ELR (cell line): ENCODE measurements at places on chromosomes 16 and 17.

DNA sequence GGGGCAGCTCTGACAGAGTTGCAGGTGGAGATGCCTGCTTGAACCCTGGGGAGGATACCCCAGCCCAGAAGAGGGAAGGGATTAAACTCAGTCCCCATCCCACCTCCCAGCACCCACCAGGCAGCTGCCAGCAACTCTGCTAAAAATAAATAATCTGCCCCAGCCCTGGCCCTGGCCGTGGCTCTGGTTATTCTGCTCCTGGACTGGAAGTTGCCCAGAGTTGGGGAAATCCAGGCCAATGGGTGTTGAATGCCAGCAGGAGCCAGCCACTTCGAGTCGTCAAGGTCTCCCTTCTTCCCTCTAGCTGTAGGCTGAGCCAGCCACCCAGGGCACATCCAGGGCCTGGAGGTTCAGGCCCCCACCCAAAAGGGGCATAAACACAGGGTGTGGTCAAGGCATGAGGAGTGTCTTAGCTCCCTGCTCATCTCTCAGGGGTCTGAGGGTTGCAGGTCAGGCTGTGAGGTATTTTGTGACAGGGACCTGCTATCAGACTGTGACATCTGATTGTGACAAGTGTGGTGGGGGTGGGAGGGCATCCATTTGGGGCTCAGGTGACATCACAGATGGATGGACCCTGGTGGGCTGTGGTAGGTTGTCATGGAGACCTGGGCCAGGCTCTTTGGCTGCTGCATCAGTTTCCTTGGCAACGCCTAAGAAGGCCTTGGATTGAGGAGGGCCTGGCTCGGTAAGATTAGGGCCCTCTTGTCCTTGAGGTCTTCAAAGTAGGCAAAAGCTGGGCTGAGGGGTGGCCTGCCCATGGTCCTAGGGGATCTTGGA is 1.0 kb upstream of the RRAD start:
- peak; percentile 24 for DNase-seq

DNA sequence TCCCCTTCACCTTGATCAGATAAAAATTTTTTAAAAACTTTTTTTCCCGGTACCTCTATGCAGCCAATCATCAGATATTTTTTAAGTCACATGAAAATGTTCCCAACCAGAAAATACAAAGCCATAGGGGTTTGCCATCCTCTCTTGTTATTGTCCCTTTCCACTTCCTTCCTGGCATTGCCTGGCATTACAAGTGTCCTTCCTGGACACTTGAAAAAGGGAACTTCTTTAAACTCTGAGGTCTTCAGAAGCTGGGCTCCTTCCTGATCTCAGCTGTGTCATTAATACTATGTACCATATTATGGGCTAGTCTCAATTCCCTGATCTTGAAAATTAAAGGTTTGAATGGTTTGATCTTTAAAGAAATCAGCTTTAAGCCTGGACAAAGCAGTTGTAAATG is 64.9 kb downstream of the TEX14 start:
- DNase-seq = no peak

- no peak for DNase-seq
Observed at GRCh38 chr16:2816751-2817339, at the start of gene PRSS21. Gene PRSS21 (plus strand): TSS chr16:2817237. CDS start chr16:2817269, 32 bp downstream.

DNA sequence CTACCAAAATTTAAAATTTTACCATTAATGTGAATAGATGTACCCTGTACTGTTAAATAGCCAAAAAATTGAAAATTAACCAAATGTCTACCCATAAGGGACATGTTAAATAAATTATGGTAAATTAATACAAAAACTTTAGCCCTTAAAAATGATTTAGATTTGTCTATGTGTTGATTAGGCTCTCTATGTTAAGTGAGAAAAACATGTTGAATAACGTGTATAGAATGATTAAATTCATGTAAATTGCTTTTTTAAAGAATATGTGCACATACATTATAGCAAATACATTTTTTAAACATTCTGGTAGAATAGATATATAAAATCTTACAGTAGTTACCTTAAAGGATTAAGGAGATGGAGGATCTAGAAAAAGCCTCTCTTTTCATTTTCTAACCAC is 59.5 kb downstream of the BRIP1 start:
- no peak for DNase-seq

GRCh38 chr17:39887078-39887477 is 19.1 kb downstream of the ZPBP2 start:
- no peak for DNase-seq

- DNase-seq = no peak
Observed at GRCh38 chr16:78871241-78871640, 729.3 kb downstream of the MAF start.

GRCh38 chr17:57514614-57515013 is 230.5 kb downstream of the CCDC182 start:
- peak; percentile 34 for DNase-seq

DNA sequence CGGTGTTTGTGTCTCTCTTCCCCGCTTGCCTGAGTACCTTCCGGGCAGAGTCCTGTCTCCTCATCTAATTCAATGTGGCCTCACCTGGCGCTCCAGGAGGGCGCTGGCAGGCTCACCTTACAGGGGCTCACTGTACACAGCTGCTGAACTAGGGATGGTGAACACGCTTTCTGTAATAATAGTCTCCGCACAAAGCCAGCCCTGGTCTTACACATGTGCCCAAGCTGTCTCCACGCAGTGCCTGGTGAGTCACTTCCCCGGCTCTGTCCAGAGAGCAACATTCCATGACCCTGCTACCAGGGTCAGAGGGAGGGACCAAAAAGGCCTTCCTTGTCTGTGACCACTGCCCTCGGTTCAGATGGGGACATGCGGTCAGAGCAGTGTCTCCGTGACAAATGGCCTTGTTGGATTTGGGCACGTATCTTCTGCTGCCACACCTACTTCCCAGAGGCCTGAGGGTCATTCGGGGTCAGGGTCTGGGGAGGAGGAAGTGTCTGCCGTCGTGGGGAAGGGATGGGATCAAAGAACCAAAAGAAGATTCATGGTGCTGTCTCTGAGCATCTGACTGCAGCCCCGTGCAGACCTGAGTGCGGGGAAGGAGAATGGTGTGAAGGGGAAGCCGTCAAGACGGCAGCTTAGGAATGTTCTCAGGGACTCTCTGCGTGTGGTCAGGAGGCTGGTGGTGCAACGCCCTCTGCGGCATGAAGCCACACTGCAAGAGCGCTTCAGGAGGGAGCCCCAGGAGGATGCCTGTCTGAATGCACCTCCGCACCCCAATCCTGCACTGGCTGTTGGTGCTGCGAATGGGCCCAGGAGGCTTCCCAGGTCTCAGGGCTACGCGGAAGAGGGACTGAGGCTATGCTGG is 68.8 kb downstream of the IL21R start:
- DNase-seq = peak; percentile 91

GRCh38 chr17:21078016-21078780 is 35.4 kb upstream of the USP22 start:
- no peak for DNase-seq

DNA sequence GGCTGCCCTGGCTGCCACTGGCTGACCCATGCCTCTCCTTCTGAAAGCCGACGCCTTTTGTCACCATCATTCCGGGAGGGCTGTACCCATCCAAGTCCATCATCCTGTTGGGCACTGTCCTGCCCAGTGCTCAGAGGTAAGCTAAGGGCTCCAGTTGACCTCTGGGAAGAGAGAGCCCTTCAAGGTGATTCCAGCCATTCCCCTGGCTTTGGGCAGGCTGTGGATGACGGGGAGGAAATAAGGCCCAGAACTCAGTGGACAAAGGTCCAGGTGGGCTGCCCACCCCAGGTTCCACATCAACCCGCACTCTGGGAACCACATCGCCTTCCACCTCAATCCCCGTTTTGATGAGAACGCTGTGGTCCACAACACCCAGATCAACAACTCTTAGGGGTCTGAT is 45.8 kb downstream of the NOS2 start:
- DNase-seq = no peak

- DNase-seq = no peak
Observed at GRCh38 chr17:76161619-76162266, 20.7 kb upstream of the FOXJ1 start.

GRCh38 chr17:72400863-72401262 is 280.0 kb downstream of the SOX9 start:
- DNase-seq = no peak

- DNase-seq = peak; percentile 47
Observed at GRCh38 chr17:81035521-81036196, 708 bp downstream of the BAIAP2 start.

- no peak for DNase-seq
Observed at GRCh38 chr17:77644181-77645071, 314.1 kb upstream of the TNRC6C start.

GRCh38 chr17:39595294-39595693 is 12.4 kb downstream of the NEUROD2 start:
- DNase-seq = no peak

- DNase-seq = peak; percentile 46
Observed at GRCh38 chr17:65593855-65594845, 32.7 kb upstream of the AXIN2 start.

- no peak for DNase-seq
Observed at GRCh38 chr17:6476810-6477179, 32.5 kb downstream of the PIMREG start.
